CD8-positive, alpha-beta T cell (primary cell): ENCODE measurements at places on chromosomes 7 and 10.
A peak's percentile ranks its signal among the peaks of the same experiment; 100 is the strongest.

GRCh38 chr7:132932296-132933071, 149.4 kb downstream of the CHCHD3 start:
- no peak for DNase-seq

GRCh38 chr10:8331896-8332729, 277.6 kb downstream of the GATA3 start:
- DNase-seq = peak; percentile 82

DNA sequence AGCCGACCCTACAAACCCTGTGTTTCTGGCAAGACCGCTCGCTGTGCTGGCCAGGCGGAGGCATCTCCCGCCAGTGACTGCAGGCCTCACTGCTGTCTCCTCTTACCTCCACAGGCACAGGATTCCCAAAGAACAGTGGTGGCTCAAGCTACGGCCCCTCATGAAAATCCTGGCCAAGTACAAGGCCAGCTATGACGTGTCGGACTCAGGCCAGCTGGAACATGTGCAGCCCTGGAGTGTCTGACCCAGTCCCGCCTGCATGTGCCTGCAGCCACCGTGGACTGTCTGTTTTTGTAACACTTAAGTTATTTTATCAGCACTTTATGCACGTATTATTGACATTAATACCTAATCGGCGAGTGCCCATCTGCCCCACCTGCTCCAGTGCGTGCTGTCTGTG, 36.2 kb downstream of the PITRM1 start:
- DNase-seq = no peak

GRCh38 chr7:375901-376305, 85.9 kb downstream of the FOXL3 start:
- no peak for DNase-seq

GRCh38 chr7:16558761-16559302, 32.2 kb downstream of the LRRC72 start:
- no peak for DNase-seq

- no peak for DNase-seq
Measured at GRCh38 chr10:47336387-47337134, 11.6 kb upstream of the RBP3 start.

DNA sequence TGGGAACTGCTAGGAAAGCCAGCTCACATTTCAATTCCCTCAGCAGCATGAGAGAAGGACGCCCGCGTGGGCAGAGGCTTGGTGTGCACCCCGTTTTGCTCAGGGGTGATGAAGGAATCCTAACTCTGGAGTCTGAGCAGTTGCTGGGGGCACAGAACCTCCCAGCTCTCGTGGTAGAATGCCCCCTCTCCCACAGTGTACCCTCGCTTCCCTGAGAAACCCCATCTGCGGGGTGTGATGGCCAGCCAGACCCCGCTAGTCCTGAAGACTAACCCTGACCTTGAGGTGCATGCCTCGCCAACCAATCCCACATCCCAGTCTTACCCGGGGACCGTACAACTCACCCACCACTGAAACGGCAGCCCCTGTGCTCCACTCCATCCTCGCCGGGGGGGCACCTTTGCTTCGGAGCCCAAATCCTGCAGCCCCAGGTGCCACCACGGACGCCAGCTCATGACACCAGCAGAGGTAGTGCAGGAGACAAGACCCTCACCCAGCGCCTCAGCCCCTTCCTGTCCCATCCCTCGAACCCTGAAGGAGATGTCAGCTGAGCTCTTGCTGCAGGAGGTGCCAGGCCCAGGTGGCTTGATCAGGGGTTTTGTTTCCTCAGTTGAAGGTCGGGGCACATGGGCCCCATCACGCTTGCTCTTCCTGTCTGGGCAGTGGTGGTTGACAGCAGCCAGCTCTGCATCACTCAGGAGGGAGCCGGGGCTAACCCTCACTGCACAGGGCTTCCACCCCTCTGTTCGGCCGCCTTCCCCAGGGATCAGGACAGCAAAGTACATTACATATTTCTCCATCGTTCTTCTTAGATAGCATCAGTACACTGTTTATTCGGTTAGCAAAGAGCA, 236.5 kb downstream of the MGMT start:
- DNase-seq = no peak

DNA sequence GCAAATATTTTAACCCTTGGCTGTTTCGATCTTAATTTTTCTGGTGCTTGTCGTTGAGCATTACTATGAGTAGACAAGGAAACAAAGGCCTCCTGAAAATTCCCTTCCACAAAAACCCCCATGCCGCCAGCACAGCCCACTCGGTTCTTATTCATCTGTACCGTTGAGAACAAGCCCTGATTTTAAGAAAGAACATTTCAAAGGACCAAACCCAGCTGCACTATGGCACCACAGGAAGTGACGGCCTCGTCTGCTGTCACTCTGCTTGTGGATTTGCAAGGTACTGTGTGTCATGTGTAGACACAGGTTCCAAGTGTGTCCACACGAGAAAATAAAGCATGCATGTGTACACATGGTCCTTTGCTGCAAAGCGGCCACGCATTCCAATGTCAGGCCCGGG, 285.2 kb downstream of the DNAJB6 start:
- peak; percentile 62 for DNase-seq

DNA sequence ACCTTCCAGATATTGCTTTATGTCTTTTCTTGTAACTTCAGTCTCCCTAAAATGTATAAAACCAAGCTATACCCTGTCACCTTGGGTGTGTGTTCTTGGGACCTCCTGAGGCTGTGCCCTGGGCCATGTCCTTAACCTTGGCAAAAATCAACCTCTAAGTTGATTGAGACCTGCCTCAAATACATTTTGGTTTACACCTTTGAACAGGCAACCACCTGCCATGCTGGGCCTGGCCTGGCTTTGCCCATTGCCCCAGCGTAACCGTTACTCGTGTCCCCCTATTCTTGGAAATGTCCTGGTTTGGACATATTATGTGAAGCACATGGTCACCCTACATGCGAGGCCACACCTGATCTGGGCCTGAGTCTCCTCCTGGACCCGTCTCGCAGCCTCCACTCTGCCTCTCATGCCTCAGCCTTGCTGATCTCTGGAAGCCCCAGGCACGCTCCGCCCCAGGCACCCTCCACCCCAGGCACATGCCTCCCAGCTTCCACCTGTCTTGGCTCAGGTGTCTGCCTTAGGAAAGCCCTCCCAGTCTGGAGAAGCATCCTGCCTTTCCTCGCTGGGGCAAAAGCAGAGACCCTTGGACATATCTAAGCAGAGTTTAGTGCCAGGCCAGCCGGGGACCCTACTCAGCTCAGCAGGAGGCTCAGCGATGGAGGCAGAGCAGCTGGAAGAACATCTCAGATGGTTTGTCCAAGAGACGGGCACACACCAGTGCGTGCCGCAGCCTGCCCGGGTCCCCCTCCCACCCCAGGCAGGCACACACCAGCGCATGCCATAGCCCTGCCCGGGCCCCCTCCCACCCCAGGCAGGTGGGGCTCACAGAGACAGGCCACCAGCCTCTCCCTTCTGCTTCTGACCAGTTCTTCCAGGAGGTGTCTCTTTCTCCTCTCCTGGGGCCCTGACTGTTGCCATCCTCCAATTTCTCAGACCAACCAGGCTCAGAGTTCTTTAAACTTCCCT, 4.0 kb upstream of the VIPR2 start:
- DNase-seq = no peak

DNA sequence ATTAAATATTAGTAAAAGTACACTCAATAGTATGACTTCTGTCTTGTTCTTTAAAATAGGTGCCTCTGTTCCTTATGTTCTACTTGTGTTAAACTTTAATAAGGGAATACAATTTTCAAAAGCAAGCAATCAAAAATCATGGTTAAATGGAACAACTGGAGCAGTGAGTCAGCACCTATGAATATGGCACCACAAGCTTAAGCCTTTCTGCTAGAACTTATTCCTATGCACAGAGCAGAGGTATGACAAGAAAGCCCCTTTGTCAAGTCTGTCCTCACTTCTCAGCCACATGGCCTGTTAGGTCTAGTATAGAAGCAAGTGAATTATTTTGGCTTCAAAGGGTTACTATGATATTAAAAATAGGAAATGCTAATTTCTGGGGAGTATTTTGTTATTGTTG, 29.8 kb downstream of the FAM13C start:
- DNase-seq = no peak

DNA sequence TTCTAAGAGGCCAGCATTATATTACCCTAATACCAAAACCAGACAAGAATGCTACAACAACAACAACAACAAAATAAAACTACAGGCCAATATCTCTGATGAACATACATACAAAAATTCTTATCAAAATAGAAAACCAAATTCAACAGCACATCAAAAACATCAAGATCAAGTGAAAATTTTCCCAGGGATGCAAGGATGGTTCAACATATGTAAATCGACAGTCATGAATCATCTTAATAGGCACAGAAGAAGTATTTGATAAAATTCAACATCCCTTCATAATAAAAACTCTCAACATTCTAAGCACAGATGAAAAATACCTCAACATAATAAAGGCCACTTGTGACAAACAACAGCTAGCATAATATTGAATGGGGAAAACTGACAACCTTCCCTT, 75.3 kb downstream of the JMJD1C start:
- no peak for DNase-seq

GRCh38 chr7:127819975-127820731, 168.2 kb downstream of the SND1 start:
- peak; percentile 16 for DNase-seq

DNA sequence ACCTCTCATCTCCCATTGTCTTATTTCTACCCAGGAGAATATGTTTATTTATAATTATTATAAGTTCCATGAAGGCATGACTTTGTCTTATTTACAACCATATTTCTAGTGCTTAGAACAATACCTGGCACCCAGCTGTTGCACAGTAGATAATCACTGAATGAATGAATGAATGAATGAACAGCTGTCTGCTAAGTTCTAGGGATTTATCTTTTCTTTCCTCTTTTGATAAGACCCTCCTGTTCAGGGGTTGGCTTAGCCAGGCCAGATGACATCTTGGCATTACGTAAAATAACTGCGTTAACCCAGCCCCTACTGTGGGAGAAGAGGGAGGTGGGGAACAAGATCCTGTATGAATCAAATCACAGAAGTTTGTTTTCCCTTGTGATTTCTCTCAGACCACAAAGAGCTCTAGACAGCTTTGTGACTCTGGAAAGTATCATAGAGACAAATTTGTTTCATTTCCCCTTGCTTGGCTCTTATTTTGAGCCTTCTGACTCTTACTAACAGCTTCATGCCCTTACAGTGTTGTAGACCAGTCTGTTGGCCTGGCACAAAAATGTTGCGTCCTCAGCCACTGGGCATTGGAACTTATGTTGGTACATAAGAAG, 8.4 kb downstream of the ZNF862 start:
- DNase-seq = no peak

DNA sequence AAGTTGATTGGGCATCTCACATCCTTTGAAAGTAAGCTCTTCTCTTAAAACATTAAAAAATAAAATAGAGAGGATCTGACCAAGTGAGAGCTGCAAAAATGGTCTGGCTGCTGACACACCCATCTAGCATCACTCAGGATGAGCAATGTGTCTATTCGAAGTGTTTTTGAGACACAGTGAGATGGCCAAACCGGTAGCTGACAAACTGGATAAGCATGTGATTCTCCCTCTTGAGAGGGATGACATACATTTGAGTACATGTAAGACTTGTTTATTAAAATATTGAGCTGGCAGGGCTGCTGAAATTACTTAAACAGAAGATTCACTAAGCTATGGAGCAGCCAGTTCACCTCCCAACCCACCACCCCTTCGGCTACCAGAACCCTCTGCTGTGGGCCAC, 333.9 kb downstream of the ADRA2A start:
- DNase-seq = no peak

- DNase-seq = no peak
Measured at GRCh38 chr7:37109843-37110242, 338.8 kb downstream of the ELMO1 start.

DNA sequence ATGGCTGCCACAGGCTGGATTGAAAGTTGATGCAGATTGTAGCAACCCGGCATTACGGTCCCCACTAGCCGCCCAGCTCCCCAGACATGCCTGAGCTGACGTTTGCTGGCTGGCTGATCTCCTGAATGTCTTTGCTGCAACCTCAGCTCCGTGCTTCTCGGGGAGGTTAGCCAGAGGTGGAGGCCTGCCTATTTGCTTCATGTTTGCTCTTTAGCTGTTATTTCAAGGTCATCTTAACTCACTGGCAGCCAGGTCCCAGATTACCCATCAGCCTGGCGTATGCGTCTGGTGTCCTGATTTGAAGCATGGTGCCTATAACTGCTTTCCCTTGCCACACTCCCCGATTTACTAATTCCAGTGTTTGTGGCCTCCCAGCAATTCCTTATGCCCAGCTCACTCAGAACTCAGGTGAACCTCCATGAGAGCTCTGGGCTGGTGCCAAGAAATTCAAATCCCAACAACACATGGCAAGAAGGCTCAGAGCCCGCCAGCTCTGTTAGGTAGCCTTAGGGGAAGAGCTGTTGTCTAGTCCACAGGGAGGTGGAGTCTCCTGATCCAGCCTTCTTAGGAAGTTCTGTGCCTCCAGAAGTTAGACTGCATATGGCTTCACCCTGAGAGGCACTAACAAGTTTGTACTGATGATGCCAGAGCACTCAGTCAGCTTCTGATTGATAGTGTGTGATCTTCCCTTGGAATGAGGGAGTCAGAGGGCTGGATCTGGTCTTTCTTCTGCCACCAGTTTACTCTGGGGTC, 69.7 kb upstream of the EXOC4 start:
- no peak for DNase-seq

- no peak for DNase-seq
Measured at GRCh38 chr7:142554560-142555532, 194.4 kb upstream of the PRSS1 start.

- DNase-seq = no peak
Measured at GRCh38 chr10:121637437-121637836, 39.2 kb upstream of the FGFR2 start.

GRCh38 chr7:148566736-148567135, 23.8 kb upstream of the C7orf33 start:
- no peak for DNase-seq

DNA sequence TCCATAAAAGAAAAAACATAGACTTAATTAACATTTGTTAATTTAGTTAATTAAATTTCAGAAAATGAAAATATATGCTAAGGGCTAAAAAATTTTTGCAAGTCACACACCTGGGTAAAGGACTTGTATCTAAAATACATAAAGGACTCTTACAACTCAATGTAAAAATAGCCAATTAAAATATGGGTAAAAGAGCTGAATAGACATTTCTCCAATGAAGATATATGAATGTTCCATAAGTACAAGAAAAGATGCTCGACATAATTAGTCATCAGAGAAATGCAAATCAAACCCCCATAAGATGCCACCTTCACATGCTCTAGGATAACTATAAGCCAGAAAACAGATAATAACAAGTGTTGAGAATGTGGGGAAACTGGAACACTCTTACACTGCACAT, 144.4 kb upstream of the NOBOX start:
- no peak for DNase-seq

DNA sequence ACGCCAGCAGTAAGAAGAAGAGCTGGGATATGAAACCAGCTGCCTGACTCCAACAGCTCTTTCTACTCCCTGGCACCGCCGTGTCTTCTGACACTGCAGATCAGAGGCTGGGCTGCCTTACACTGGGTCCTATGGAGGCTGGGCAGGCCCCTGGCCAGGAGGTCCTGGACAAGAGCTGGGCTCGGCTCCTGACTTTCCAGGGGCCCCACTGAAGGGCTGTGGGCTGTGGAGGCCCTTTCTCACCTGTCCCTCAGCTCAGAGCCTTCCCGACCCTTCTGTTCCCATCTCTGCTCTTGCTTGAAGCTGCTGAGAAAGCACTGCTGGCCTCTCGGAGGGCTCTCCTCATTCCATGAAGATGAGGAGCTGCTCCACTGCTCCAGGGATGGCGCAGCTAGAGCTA, 85.9 kb upstream of the UNC5B start:
- DNase-seq = no peak

GRCh38 chr10:120086066-120086465, 193.5 kb downstream of the SEC23IP start:
- no peak for DNase-seq

GRCh38 chr10:126203746-126204145, 184.5 kb downstream of the ADAM12 start:
- no peak for DNase-seq

GRCh38 chr10:46525177-46525823, 31.2 kb downstream of the GPRIN2 start:
- no peak for DNase-seq
